ENCODE measurements at places on chromosomes 5 and 9.

DNA sequence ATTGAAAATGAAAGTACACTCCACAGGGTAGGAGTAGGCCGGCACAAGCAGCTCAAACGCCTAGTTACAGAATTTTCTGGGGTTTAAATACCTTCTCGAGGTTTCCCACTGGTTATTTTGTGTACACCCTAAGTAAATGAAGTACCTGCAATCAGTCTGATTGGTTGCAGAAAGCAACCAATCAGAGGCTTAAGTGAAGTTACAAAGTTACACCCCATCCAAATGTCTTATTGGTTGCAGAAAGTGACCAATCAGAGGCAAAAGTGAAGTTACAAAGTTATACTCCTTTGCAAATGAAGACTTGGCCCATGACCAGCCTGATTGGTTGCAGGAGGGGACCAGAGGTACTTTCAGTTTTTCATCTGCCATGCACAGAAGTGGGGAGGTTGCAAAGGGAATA is 33.2 kb upstream of the ERAP2 start:
- no peak for DNase-seq

DNA sequence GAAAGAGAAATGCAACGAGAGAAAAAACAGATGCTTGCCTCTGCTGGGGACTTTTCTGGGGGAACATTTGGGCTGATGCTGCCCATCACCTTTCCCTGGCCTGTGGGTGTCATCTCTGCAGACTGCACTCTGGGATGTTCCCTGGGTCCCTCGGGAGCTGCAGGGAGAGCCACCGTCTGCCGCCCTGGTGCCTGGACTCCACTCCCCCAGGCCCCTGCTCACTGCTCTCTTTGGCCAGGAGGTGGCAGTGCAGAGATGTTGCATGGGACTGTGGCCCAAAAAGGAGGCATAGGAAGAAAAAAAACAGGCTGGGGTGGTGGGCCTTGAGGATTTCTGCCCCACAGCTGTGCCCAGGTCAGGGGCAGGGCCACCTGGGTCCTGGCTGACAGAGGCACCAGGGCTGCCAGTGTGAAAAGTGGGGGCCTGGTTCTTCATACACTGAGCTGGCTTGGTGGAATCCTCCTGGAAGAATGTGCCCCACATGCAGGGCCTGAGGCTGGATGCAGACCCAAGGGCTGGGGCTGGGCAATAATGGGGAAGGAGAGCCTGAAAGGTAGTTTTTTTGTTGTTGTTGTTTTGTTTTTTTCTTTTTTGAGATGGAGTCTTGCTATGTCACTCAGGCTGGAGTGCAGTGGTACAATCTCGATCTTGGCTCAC is 353.6 kb downstream of the SLIT3 start:
- DNase-seq, result peak; percentile 72

DNA sequence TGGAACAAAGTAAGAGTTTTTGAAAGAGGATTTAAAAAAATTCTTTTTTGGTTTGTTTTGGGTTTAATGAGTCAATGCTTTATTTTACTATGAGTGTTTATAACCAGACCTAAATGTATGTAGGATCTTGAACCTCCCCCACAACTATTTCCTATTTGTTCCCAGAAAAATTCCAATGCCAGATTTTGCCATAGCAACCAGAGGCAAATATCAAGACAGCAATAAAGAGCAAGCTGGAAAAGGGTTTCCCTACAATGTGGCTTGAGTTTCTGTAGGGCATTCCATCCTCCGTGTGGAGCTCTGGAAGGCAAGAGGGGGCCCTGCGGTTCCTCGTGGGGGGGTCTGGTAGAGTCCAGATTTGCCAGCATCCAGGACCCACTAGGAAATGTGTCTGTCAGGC is 27.8 kb upstream of the GDNF start:
- DNase-seq, result no peak

- no peak for DNase-seq
These were observed 367.6 kb downstream of the GLIS3 start for GRCh38 chr9:3931996-3932906.

- DNase-seq, result peak; percentile 94
These were observed at the start of gene TNFSF8 for GRCh38 chr9:114930056-114930812. Gene TNFSF8, minus strand, starts transcription at chr9:114930591. Its CDS starts 288 bp downstream, at chr9:114930303.

All from activated CD4-positive, alpha-beta T cell treated with anti-CD3 and anti-CD28 coated beads, Interleukin-2, amount 10 ng/mL, durations not matched to agents 24 days and 14 days (primary cell).